Spinal cord (tissue), 10 donors: ENCODE measurements at places on chromosomes 3 and 15. TPM values are rescaled to one million over a fixed set of nuclear protein-coding genes. Genes with fewer than 3 reads are reported as not detected.

CPOX gene
- 21.8 TPM for total RNA-seq

PARP15 gene
- total RNA-seq = 0.79 TPM

DNAJA4 gene
- total RNA-seq = 62.1 TPM

MB21D2 gene
- total RNA-seq = 23.4 TPM

MYO1E gene
- 38.6 TPM for total RNA-seq

ASTE1 gene
- 13.2 TPM for total RNA-seq

LRRC49 gene
- 32.5 TPM for total RNA-seq

GRCh38 chr3:149258298-149258697 is 36.7 kb upstream of the CP start:
- no peaks in the 10 kb centered on the region for H3K36me3 ChIP-seq
- H3K27me3 ChIP-seq = no peaks in the 10 kb centered on the region
- H3K4me1 ChIP-seq = no peaks in the 10 kb centered on the region
- no peak overlapping the region for H3K27ac ChIP-seq
- peak; percentile 34 for DNase-seq

DNA sequence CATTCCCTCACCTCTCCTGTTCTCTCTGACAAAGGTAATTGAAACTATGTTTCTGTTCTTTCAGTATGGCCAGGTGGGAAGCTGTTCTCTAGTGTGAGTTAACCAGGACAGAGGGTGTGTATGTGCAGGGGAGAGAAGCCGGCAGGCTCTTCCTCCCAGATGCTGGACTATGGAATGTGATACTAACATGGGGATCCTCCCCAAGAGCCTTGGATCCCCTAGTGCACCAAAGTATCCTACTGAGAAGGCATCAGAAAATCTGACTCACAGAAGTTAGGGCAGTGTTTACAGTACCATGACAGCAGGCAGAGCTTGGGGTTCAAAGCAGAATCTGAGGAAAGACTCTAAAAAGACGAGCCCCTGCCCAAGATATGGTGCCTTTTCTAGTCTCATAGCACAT is 123.1 kb downstream of the APBA2 start:
- H3K27ac ChIP-seq = no peak overlapping the region
- no peak overlapping the region for H3K4me3 ChIP-seq
- no peaks in the 10 kb centered on the region for H3K27me3 ChIP-seq
- H3K4me1 ChIP-seq = no peaks in the 10 kb centered on the region
- DNase-seq = no peak
- peaks cover 5% of the 10 kb centered on the region for H3K36me3 ChIP-seq

GRCh38 chr3:179181021-179181472 is 32.9 kb downstream of the PIK3CA start:
- H3K36me3 ChIP-seq = no peaks in the 10 kb centered on the region
- no peak for DNase-seq
- no peak overlapping the region for H3K4me3 ChIP-seq
- no peak overlapping the region for H3K27ac ChIP-seq
- H3K27me3 ChIP-seq = no peaks in the 10 kb centered on the region
- no peaks in the 10 kb centered on the region for H3K4me1 ChIP-seq

DNA sequence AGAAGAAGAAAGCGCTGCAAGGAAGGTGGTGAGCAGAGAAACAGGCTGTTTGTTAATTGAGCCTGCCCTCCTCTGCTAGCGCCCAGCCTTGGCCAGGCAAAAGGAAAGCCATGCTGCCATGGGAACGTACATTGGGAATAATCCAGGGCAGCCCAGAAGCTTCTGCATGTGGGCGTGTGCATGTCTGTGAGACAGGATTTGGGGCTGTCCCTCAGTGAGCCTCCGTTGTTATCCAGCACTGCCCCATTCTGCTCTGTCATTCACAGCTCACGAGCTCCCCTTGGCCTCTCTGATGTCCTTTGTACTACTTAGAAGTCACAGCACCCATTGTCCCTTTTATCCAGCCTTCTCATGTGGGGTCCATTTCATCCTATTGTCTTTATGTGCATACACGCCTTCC is 239.1 kb upstream of the ROPN1 start:
- DNase-seq = peak; percentile 35
- H3K27me3 ChIP-seq = no peaks in the 10 kb centered on the region
- H3K4me1 ChIP-seq = peaks cover 3% of the 10 kb centered on the region
- no peak overlapping the region for H3K4me3 ChIP-seq
- no peak overlapping the region for H3K27ac ChIP-seq

- no peak overlapping the region for H3K27ac ChIP-seq
- H3K27me3 ChIP-seq = no peaks in the 10 kb centered on the region
Measured at GRCh38 chr15:90060797-90061196, 41.5 kb downstream of the IDH2 start.

DNA sequence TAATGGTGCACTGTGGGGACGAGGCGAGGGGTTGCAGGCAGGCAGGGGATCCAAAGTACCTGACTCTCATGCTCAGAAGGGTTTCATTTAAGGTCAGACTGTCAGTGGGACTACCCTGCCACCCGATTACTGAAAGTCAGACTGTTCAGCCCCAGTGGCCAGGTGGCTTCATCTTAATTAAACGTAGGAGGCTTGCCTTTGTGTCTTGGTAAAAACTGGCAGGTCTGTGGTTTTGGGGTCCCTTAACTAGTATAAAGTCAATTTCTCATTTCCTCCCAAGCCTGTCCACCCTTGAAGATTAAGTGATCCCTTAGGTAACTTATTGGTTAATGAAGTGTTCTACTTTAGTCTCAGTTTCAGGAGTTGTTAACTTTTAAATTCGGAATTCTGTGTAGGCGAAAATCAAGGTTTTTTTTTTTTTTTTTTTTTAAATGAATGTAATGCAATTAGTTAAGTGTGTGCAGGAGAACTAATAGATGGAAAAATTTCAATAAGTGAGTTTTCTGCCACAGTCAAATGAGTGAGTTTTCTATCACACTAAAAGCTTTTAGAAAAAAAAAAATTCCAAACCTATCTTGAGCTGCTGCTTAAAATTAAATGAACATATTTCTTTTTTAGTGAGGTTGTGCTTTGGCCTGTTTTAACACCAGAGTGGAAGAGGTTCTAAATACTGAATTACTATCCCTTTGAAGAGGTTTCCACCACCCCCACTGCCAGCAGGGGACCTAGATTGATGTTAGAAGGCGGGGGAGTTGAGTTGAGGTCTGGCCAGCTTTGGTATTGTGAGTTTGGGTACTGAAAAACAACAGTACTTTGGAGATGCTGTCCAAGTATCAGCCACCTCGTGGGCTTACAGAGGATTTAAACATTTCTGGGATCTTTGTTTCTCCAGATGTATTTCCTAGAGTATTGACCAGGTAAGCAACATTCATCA is 15.2 kb downstream of the ITPR1 start:
- peaks cover 9% of the 10 kb centered on the region for H3K4me1 ChIP-seq
- H3K27me3 ChIP-seq = no peaks in the 10 kb centered on the region
- H3K36me3 ChIP-seq = no peaks in the 10 kb centered on the region
- no peak overlapping the region for H3K27ac ChIP-seq

DNA sequence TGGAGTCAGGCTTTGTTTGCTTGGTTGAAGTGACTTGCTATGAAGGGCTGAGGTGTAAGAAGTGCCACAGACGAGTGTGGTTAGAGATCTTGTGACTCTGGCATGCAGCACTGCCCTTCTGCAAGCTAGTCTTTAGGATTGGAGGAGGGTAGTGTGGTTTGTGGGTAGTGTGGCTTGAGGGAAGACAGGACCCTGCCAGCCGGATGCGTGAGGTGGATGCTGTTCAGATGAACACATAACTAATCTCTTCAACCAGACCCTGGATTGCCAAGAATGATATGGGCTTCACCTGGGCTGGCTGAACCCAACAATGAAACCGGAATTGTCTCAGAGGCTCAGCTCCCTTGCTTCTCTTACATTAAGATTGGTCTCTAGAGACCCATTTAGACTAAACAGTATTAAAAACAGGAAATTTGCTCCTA is 32.7 kb downstream of the STARD9 start:
- H3K4me1 ChIP-seq = no peaks in the 10 kb centered on the region
- H3K36me3 ChIP-seq = no peaks in the 10 kb centered on the region
- no peaks in the 10 kb centered on the region for H3K27me3 ChIP-seq
- peak; percentile 62 for DNase-seq
- H3K27ac ChIP-seq = no peak overlapping the region

DNA sequence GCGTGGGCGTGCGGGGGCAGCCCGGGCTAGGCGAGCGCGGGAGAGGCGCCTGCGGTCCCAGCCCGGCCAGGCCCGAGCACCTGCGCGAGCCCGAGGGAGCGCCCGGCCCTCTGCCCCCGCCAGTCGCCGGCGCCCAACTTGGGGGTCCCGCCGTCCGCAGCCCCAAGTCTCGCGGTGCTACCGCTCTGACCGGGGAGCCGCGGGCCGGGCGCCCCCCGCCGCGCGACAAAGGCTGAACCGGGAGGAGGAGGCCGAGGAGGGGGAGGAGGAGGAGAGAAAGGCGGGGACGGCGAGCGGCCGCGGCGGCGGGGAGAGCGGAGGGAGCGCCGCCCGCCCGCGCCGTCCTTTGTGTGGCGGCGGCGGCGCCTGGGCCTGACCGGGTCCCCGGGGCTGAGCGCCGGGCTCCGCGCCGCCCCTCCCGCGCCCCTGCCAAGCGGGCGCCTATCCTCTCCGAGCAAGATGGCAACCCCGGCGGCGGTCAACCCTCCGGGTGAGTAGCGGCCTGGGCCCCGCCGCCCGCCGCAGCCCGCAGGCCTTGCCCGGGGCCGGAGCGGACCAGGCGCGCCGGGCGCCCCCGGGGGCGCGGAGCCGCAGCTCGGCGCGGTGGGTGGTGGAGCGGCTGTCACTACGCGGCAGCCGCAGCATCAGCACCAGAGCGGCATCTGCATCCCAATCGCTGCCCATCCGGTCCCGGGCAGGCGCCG is at the start of gene ARNT2:
Gene ARNT2, plus strand, starts transcription at position 326 of the 704 bp plus-strand sequence. Its CDS starts 134 bp downstream, at position 460.
- peak within 1 kb of the TSS; percentile 55 for H3K4me3 ChIP-seq
- H3K27me3 ChIP-seq = no peaks in the 10 kb centered on the region
- DNase-seq = no peak
- H3K27ac ChIP-seq = peak within 1 kb of the TSS; percentile 87
- H3K4me1 ChIP-seq = peaks cover 33% of the 10 kb centered on the region

- no peak overlapping the region for H3K27ac ChIP-seq
- peaks cover 3% of the 10 kb centered on the region for H3K4me1 ChIP-seq
- peaks cover 12% of the 10 kb centered on the region for H3K36me3 ChIP-seq
- DNase-seq = no peak
Measured at GRCh38 chr3:57764794-57765193, 8.7 kb downstream of the SLMAP start.

DNA sequence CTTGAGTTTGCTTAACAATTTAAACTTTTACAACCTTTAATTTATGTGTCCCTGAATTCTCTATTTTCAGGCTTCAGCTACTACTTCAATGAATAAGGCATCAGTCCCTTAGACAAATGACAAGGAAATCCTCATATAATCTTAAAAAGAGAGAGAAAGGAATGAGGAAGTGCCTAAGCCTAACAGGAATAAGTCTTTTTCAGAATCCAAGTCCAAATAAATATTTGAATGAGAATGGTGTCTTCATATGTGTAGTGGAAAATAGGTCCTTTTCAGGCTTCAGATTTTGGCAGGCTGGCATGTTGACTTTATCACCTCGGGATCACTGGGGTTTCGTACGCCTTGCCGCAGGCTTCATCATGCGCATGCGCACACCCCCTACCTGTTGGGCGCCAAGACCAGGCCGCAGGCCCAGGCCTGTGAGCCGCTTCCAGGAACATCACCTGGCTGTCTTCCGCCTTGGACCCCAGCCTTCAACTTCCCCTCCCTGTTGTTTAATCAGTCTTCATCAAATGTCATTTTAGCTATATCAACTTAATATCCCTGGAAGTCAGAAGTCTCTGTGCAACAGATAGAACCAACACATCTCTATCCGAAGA is 334.5 kb downstream of the SOX2 start:
- no peak overlapping the region for H3K4me3 ChIP-seq
- peaks cover 4% of the 10 kb centered on the region for H3K4me1 ChIP-seq
- no peaks in the 10 kb centered on the region for H3K27me3 ChIP-seq
- DNase-seq = no peak
- H3K36me3 ChIP-seq = no peaks in the 10 kb centered on the region

GRCh38 chr3:140922634-140923033 is 19.0 kb upstream of the SLC25A36 start:
- no peak overlapping the region for H3K27ac ChIP-seq
- no peaks in the 10 kb centered on the region for H3K27me3 ChIP-seq
- H3K4me3 ChIP-seq = no peak overlapping the region
- H3K36me3 ChIP-seq = no peaks in the 10 kb centered on the region

GRCh38 chr3:10524799-10525301 is 19.5 kb upstream of the ATP2B2 start:
- no peaks in the 10 kb centered on the region for H3K36me3 ChIP-seq
- H3K4me3 ChIP-seq = no peak overlapping the region
- H3K27me3 ChIP-seq = no peaks in the 10 kb centered on the region
- no peak overlapping the region for H3K27ac ChIP-seq
- no peak for DNase-seq
- no peaks in the 10 kb centered on the region for H3K4me1 ChIP-seq

- H3K27me3 ChIP-seq = peaks cover 2% of the 10 kb centered on the region
- H3K27ac ChIP-seq = no peak overlapping the region
- H3K4me3 ChIP-seq = no peak overlapping the region
- no peaks in the 10 kb centered on the region for H3K36me3 ChIP-seq
- peaks cover 21% of the 10 kb centered on the region for H3K4me1 ChIP-seq
- no peak for DNase-seq
Measured at GRCh38 chr3:184778426-184779332, 33.3 kb upstream of the VPS8 start.

DNA sequence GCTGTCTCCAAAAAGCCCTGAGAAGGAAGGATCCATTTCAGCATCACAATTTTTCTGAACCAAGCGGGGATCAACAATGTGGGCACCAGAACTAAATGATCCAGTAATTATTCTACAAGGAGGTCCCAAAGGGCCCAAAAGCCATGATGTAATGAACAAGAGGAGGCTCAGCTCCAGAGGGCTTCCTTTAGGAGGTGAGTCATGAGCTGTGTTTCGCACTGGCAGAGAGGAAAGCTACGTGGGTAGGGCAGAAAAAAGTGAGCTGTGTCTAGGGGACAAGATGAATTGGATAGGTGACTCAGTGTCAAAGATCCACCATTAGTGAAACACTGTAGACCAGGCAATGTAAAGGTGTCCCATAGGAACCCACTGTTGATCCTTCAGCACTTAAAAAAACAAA is 113.4 kb downstream of the RORA start:
- H3K4me3 ChIP-seq = no peak overlapping the region
- no peaks in the 10 kb centered on the region for H3K27me3 ChIP-seq
- H3K27ac ChIP-seq = no peak overlapping the region
- no peak for DNase-seq
- no peaks in the 10 kb centered on the region for H3K36me3 ChIP-seq

GRCh38 chr3:183587336-183587735 is 31.8 kb upstream of the KLHL6 start:
- no peak for DNase-seq
- H3K36me3 ChIP-seq = no peaks in the 10 kb centered on the region
- H3K27ac ChIP-seq = no peak overlapping the region
- peaks cover 15% of the 10 kb centered on the region for H3K4me1 ChIP-seq

DNA sequence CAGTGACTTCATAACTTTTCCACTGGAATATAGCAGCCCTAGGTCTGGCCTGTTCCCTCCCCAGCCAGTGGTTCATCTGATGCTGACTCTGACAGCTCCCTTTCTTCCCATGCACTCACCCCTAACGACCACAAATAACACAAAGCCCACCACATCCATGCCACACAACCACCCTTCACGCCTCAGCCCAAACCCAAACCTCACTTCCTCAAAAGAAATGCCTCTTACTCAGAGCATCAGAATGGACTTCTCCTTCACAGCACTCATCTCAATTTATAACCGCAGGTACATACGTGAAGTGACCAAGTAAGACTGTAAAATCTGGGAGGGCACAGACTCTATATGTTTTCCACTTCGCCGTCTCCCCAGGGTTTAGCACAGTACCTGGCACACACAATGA is 1.1 kb downstream of the RBSN start:
- DNase-seq = no peak
- no peaks in the 10 kb centered on the region for H3K27me3 ChIP-seq
- peak overlapping the region; percentile 89 for H3K4me3 ChIP-seq
- peaks cover 17% of the 10 kb centered on the region for H3K4me1 ChIP-seq
- H3K36me3 ChIP-seq = peaks cover 20% of the 10 kb centered on the region
